ENCODE measurements at places on chromosomes 1 and 21.
A peak's percentile ranks its signal among the peaks of the same experiment; 100 is the strongest.

- DNase-seq: peak; percentile 58
- peaks cover 7% of the 10 kb centered on the region for H3K4me1 ChIP-seq
- no peak overlapping the region for H3K4me3 ChIP-seq
- H3K27ac ChIP-seq: no peak overlapping the region
Observed at GRCh38 chr1:156155756-156156510, 2.5 kb downstream of the SEMA4A start.

- H3K36me3 ChIP-seq: no peaks in the 10 kb centered on the region
- DNase-seq: no peak
- peak overlapping the region; percentile 69 for H3K4me3 ChIP-seq
- peaks cover 7% of the 10 kb centered on the region for H3K4me1 ChIP-seq
Observed at GRCh38 chr21:16307256-16307655, 577.5 kb downstream of the USP25 start.

DNA sequence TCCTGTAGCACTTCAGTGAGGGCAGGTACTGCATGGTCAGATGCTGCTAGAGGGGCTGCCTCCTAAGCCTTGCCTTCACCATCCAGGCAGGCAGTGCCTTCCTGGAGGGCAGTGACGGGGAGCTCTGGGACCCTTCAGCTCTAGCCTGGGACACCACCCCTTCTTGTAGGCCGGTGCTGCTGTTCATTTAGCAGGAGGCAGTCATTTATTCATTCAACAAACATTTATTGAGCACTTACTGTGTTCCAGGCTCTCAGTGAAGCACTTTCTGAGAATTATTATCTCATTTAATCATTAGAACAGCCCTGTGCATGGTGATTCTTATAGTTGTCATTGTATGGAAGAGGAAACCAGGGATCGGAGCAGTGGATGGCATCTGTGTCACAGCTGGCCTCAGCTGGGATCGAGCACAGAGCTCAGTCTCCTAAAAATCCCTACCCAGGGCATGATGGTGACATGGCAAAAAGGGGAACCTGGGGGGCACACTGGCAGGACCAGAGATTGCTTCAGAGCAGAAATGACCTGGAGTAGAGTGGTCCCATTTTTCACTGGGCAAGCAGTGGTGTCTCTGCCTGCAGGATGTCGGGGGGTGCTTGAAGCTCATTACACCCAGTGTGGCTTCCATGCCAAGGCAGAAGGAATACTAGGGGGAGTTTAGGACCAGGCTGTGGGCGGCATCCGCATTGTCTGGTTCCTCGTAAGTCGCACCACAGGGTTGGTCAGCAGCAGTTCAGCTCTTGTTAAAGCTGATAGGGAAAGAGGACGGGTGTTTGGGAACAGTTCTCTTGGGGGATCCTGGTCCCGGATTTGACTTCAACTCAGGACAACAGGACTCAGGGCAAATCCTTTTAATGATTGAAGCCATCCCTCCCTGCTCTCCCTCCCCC, 28.8 kb downstream of the ARHGEF10L start:
- peak overlapping the region; percentile 97 for H3K27ac ChIP-seq
- no peak for DNase-seq
- H3K4me1 ChIP-seq: peaks cover 36% of the 10 kb centered on the region
- no peak overlapping the region for H3K4me3 ChIP-seq

DNA sequence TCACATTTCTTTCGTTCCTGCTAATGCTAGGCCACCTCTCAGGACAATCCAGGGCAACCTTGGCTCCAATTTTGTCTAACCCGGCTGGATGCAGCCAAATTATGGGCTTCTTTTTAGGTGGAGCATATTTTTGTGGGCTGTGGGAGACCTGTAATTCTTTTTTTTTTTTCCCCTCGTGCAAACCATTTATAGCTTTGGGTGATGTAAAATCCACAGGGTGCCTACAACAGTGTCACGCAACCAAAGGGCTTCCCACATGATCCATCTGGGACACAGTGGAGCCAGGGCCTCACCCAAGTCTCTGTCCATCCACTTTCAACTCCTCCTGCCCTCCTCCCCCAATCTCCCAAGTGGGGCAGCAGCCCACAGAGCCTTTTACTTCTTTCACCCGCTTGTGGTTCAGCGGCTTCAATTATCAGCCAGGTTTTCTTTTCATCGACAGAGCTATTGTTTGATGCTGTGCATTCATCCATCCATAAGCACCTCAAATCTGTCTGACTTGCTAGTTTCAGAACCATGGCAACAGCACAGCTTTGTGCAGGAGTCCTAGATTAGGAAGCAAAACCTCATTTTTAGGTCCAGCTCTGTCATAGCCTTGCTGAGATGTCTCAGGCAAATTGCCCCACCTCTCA, 10.0 kb upstream of the OVAAL start:
- no peak overlapping the region for H3K4me3 ChIP-seq
- DNase-seq: no peak
- no peaks in the 10 kb centered on the region for H3K4me1 ChIP-seq
- H3K36me3 ChIP-seq: no peaks in the 10 kb centered on the region

DNA sequence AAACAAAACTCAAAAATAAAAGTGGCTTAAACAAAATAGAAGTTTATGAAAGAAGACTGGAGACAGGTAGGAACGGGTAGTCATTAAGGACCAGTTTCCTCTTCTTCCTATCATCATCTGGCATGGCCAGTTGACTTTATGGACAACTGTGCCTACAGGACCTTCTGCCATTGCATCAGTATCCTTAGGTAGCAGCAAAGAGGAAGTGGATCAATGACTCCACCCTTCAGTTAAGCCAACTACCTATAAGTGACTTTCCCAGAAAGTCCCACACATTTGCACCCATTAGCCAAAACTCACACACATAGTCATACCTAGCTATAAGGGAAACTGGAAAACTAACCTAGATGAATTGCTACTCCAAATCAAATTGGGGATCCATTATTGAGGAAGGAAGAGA, 51.7 kb downstream of the RASAL2 start:
- peaks cover 36% of the 10 kb centered on the region for H3K4me1 ChIP-seq
- H3K4me3 ChIP-seq: no peak overlapping the region
- no peaks in the 10 kb centered on the region for H3K36me3 ChIP-seq
- no peaks in the 10 kb centered on the region for H3K27me3 ChIP-seq
- DNase-seq: no peak

- H3K36me3 ChIP-seq: no peaks in the 10 kb centered on the region
- no peak overlapping the region for H3K27ac ChIP-seq
- no peak for DNase-seq
- no peaks in the 10 kb centered on the region for H3K27me3 ChIP-seq
- H3K4me3 ChIP-seq: no peak overlapping the region
Observed at GRCh38 chr1:198794498-198794897, 155.7 kb downstream of the PTPRC start.

DNA sequence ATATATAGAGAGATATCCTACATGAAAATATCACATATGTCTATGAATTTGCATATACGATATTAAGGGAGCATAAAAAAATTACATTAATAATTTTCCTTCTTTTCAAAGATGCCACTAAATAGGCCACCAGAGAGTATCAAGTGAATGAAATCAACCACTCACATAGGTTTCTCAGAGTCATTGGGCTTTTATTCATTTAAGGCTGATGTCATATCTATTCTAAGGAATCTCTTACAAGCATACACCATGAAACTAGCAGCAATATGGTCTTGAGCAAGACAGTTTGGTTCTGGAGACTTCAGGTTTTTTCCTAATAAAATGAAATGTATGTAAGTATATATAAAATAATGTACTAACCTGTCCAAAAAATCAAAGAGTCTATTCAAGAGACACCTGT, 420.4 kb downstream of the PLA2G4A start:
- no peaks in the 10 kb centered on the region for H3K4me1 ChIP-seq
- no peak for DNase-seq
- H3K4me3 ChIP-seq: no peak overlapping the region
- H3K27ac ChIP-seq: no peak overlapping the region

GRCh38 chr1:80444171-80444570, 1356.6 kb upstream of the ADGRL2 start:
- no peak overlapping the region for H3K27ac ChIP-seq
- DNase-seq: no peak
- no peak overlapping the region for H3K4me3 ChIP-seq
- H3K36me3 ChIP-seq: no peaks in the 10 kb centered on the region
- no peaks in the 10 kb centered on the region for H3K27me3 ChIP-seq

DNA sequence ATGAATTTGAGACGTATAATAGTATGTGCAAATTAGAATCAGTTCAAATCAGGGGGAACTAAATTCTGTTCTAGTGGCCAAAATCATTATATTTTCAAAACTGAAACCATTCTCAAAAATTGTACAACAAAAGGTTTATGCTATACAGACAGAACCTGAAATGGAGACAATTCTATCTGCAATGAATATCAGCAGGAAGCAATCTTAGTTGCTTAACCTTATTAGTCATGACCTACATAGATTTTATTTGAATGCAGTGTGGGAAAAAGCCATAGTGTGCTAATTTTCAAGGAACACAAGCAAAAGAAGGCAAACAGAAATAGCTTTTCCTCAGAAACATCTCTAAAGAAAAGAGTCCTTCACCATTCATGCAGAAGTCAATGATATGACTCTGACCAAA, 6.5 kb downstream of the AK5 start:
- DNase-seq: no peak
- H3K27ac ChIP-seq: no peak overlapping the region
- H3K36me3 ChIP-seq: peaks cover 4% of the 10 kb centered on the region
- no peak overlapping the region for H3K4me3 ChIP-seq
- H3K27me3 ChIP-seq: no peaks in the 10 kb centered on the region

Data from osteoblast (primary cell).